Right lobe of liver (tissue), 6 donors: ENCODE measurements at places on chromosomes 6 and 20. TPM values are rescaled to one million over a fixed set of nuclear protein-coding genes. Genes with fewer than 3 reads are reported as not detected.

Gene SLC17A2
- total RNA-seq, result 28.8 TPM

Gene MAP7
- total RNA-seq, result 17.7 TPM

Gene NINL
- 3.7 TPM for total RNA-seq

Gene TP53INP2
- 14.1 TPM for total RNA-seq

Gene FRMD1
- total RNA-seq, result 0.12 TPM

Gene SYNDIG1
- not detected for total RNA-seq

DNA sequence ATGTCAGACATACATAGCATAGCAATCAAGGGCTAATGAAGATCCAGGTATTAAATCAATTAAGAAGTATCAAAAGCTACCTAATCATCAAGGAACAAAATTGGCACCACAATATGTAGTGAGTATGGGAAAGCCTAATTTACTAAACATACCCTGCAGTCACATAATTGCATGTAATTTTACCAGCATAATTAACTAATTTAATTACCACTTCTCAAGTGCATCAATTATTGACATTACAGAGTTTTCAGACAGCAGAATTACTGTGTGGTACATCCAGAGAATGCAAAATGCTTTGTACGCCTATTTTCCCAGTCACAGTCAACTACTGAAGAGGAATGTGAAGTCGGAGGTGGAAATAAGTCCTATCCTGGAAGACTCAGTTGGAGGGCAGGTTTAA is 279.0 kb upstream of the ID4 start:
- H3K27me3 ChIP-seq, result no peaks in the 10 kb centered on the region
- H3K4me1 ChIP-seq, result no peaks in the 10 kb centered on the region
- H3K27ac ChIP-seq, result no peak overlapping the region
- no peak for DNase-seq
- H3K36me3 ChIP-seq, result no peaks in the 10 kb centered on the region
- H3K4me3 ChIP-seq, result no peak overlapping the region

DNA sequence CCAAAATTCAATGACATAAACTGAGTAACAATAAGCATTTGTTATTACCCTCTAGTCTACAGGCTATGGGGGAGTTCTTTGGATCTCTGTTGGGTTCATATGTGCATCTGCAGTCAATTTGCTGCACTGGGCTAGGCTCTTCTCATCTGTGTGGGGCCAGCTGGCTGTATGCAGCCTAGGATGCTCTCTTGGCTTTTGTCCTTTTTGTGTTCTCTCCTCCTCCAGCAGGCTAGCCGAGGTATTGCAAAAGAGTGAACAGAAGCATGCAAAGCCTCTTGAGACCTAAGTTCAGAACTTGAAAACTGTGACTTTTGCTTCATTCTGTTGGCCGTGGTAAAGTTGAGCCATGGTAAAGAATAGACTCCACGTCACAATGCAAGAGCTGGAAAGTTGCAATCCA is 62.8 kb upstream of the FOXO3 start:
- no peaks in the 10 kb centered on the region for H3K27me3 ChIP-seq
- H3K4me1 ChIP-seq, result no peaks in the 10 kb centered on the region
- no peaks in the 10 kb centered on the region for H3K36me3 ChIP-seq
- H3K4me3 ChIP-seq, result no peak overlapping the region
- H3K27ac ChIP-seq, result no peak overlapping the region

DNA sequence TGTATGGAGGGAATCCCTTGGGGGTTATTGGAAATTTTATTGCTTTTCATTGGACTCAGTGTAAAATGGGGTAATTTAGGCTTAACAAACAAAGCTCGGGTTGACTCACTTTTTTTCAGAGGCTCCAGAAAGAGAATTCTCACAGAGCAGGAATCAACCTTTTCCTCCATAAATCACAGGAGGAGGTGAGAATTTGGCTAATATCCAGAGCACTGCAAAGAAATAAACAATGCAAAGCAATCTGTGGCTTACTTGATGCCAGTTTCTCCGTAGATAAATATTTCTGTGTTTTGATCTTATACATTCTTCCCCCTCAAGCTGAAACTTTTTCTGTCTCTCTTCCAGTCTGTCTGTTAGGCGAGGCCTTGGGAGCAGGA is 176.6 kb downstream of the TSHZ2 start:
- H3K4me3 ChIP-seq, result no peak overlapping the region
- no peak for DNase-seq
- H3K36me3 ChIP-seq, result no peaks in the 10 kb centered on the region
- H3K4me1 ChIP-seq, result no peaks in the 10 kb centered on the region
